NCI-H146 (cell line): ENCODE measurements at places on chromosomes 2 and 18.

DNA sequence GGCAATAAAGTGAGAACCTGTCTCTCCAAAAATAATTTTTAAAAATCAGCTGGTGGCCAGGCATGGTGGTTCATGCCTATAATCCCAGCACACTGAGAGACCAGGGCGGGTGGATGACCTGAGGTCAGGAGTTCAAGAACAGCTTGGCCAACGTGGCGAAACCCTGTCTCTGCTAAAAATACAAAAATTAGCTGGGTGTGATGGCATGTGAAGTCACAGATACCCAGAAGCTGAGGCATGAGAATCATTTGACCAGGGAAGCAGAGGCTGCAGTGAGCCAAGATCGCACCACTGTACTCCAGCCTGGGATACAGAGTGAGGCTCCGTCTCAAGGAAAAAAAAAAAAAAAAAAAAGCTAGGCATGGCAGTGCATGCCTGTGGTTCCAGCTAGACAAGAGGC is 7.4 kb upstream of the GPR75 start:
- no peak for DNase-seq

- DNase-seq: peak; percentile 43
Measured at GRCh38 chr2:120735746-120736170, at the start of gene GLI2. TSS of gene GLI2 (plus strand) at chr2:120735868. CDS start at chr2:120797321, 61,453 bp downstream.

DNA sequence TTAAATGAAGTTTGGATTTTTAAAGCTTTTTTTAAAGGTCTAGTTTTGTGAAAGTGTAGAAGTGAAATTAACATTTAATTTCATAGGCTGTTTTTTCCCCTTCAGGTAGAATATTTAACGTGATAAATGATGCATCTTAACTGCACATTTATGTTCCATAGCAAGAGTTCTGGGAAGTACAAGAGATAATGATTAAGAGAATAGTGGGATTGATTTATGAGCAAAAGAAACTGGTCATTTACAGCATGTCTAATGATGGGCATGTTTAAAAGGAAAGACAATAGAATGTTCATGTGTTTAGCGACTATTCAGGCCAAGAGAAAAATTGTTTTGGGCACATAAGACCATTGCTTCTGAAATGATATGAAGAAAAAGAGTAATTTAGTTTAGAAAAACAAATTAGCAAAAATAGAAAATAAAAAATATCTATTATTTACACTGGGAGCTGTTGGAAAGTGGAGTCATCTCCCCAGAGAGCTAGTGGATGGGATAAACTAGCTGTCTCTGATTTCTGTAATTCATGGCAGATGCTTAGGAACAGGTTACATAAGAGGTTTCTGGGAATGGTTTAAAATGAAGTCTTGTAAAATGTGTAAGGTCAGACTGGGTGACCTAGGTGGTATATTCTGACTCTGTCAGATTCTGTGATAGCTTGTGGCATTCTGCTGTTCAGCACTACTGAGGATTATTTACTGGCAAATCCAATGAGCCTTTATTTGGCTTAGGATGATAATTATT is 60.7 kb downstream of the WDR7 start:
- DNase-seq: no peak

GRCh38 chr2:145595296-145595695 is 1075.4 kb upstream of the ZEB2 start:
- DNase-seq: no peak

- DNase-seq: no peak
Measured at GRCh38 chr2:26725521-26725820, 32.9 kb downstream of the KCNK3 start.

DNA sequence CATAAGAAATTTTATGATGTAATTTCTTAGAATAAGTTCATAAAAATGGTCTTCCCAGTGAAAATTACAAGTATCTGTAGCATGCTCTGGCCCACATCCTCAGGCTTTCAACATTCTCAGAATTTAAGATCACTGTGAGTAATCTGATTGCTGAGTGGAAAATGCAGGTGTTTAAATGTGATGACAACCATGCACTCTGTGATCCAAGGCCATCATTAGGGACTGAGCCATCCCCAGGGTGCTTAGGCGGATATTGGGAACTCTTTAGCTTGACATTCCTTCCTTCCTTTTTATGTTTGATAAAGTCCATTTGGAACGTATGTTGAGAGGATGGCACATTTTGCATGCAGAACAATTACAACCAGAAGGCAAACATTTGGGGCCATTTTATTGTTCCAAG is 95.5 kb downstream of the ARL4C start:
- DNase-seq: no peak

- DNase-seq: no peak
Measured at GRCh38 chr2:47346-47725, 1.0 kb upstream of the FAM110C start.

DNA sequence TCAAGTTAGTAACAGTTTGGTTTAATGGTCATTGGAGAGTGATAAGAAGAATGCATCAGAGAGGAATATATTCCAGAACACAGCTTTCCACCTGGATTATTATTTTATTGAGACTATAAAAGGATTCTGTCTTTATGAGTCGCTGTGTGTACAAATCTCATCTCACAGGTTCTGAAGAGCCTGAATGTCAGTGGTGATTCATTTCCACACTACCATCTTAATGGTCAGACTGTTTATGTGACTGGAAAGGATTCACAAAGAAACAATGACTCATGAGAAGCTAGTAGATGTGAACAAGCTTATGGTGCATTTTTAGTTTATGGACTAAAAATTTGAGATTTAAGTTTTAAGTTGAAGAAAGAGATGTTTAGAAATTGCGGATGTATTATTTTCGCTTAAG is 685.4 kb upstream of the NRXN1 start:
- no peak for DNase-seq

- peak; percentile 25 for DNase-seq
Measured at GRCh38 chr2:84302513-84303412, 156.3 kb downstream of the SUCLG1 start.

DNA sequence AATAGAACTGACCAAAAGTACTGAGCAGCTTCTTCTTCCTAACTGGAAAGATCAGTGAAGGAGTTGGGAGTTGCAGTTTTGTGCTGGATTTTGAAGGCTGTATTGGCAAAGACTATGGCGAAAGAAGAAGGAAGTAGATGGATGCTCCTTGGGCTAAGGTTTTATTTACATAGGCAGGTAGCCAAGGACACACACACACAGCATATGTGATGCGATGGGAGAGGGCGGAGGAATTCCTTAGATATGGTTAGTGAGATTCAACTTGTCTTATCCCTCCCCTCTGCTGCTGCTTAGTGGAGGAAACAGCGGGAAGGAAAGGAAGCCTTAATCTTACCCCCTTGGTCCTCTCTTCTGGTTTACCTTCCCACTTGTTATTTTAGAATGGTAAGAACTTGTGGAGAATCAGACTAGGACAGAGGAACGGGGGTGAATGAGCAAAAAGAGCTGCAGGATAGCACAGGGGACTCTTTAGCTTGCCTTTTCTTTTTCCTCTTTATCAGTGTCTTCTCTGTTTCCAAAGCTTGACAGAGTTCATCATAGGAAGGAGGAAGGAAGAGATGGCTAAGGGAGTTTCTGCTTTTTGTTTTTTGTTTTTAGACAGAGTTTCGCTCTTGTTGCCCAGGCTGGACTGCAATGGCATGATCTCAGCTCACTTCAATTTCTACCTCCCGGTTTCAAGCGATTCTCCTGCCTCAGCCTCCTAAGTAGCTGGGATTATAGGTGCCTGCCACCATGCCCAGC is 87.9 kb downstream of the OSBPL6 start:
- DNase-seq: no peak

DNA sequence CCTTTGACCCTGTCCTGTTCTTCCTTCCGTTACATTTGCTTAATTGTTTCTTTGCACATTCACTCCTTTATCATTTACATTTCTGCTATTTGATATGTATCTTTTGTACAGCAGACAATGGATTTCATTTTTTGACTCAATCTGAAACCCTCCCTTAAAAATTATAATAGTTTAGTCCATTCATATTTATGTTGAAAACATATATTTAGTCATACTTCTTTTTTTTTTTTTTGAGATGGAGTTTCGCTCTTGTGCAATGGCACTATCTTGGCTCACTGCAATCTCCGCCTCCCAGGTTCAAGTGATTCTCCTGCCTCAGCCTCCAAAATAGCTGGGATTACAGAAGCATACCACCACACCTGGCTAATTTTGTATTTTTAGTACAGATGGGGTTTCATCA is 95.3 kb upstream of the TGFA start:
- DNase-seq: no peak

DNA sequence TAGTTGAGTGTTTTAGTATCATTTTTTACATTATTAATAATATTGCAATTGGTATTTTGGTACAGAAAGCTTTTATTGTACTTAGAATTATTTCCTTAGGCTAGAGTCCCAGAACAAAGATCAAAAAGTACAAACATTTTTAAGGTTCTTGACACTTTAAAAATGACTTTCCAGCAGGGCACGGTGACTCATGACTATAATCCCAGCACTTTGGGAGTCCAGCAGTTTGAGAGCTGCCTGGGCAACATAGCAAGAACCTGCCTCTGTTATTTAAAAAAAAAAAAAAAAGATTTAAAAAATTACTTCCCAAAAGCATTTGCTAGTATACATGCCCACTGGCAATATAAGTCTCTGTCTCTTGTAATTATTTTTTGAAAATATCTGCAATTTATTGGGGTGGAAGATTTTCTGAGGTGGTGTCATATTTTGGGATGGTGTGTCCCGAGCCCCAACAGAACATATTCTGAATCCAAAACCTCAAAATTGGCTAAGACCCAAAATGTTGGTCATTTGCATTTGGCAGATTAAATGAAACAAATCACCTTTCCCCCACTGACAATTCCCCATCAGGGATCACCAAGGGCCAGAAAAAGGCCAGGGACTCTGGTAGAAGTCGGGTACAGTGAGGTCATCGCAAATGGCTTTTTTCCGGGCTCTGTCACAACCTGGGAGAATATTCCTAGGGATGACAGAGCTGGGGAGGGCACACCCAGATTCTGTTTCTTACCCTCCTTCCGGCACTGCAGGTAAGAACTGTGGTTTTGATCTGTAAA is 42.1 kb downstream of the NIFK start:
- DNase-seq: no peak

DNA sequence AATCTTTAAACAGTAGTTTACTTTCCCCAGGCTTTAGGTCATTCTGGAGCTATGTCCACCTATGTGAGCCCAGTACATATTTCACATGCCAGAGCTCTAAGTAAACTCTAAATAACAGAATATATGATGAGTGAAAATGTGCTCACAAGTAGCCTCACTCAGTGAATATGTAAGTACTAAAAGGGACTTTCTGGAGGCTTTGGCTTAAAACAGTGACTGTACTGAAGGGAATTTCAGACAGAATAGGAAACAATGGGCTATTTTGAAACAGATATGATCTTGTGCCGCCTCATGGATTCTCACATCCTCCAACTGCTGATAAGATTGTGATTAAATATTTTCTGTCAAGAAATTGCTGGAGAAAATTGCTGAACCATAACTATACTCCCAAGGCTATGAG is 747.9 kb downstream of the SOCS6 start:
- no peak for DNase-seq

- peak; percentile 37 for DNase-seq
Measured at GRCh38 chr18:45275367-45276113, 339.7 kb upstream of the SLC14A2 start.

GRCh38 chr18:26710470-26711096 is 154.9 kb downstream of the AQP4 start:
- DNase-seq: peak; percentile 49

GRCh38 chr2:157874348-157874747 is 1.8 kb downstream of the ACVR1 start:
- DNase-seq: no peak

- DNase-seq: no peak
Measured at GRCh38 chr18:36649205-36649604, 179.6 kb downstream of the TPGS2 start.

DNA sequence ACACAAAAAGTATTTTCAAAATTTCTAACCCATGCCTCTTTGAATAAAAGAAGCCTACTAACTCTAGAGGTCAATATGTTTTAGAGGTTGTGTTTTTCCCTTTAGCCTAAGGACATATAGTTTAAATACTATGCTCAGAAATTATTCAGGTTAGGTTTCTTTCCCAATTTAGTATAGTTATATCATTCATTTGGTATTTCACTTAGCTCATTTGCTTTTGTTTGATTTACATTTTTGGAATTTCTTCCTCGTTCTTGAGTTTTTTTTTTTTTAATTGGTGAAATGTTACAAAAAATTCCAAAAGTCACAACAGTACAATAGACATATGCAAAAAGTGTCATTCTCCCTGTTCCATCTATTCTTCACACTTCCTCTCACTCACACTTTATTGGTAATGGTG is 371.3 kb upstream of the TNP1 start:
- DNase-seq: no peak

DNA sequence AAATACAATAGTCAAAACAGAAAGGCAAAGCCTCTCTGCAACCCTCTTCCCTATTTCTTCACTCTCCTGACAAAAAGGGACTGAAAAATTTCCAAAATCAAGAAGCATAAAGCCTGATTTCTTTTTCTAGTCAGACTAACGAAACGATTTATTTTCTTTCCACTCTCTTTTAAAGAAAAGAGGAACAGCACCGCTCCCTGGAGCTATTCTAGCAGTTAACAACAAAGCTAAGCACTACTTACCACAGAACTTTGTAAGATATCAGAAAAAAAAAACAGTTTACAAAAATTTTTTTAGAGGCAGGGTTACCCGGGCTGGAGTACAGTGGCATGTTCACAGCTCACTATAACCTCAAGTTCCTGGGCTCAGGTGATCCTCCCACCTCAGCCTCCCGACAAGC is 14.4 kb upstream of the FHL2 start:
- no peak for DNase-seq

DNA sequence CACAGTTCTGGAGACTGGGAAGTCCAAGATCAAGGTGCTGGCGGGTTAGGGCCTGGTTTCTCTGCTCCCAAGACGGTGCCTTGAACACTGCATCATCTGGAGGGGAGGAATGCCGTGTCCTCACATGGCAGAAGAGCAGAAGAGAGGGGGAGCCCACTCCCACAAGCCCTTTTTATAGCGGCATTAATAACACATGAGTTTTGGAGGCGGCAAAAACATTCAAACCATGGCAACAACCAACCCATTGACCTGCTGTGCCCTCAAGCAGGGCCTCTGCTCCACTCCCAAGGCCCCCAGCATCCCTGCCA is 62.0 kb downstream of the SMAD7 start:
- DNase-seq: no peak

DNA sequence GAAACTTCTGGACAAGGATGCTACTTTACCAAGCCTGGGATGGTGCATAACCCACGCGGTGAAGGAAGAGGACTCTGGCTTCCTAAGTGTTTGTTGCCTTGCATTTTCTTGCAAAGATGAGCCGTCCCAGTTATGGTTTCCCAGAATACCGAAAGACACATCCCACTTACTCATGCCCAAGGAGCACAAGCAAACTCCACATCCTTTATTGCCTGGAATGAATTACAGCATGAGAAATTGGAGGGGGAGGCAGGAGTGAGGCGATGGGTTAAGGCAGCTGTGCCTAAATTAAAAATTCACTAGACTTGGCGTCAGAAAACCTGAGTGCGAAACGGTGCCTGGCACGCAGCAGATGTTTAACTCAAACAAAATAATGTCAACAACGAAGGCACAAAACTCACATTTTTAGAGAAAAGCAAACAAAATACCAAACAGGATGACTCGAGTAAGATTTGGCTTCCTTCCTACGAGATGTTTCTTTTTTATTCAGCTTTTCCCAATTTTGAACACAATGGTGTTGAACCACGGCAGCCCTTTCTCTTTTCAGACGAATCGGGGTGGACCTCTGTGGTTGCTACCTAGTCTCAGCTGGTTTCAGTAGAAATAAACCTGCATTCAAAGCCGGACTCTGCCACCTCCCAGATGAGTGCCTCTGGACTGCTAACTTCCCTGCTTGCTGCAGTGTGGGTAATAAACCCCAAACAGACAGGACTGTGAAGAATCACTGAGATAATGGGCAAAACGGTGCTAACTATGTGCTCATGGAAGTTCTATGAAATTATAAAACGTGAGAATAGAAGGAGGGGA is 100.3 kb upstream of the NCK2 start:
- no peak for DNase-seq

GRCh38 chr2:60468382-60469085 is 84.9 kb downstream of the BCL11A start:
- no peak for DNase-seq
